Trophoblast cell (in vitro differentiated cells and primary cell): ENCODE measurements at places on chromosomes 7 and 10.

- DNase-seq, result peak; percentile 25
These were observed 159.4 kb upstream of the NAMPT start for GRCh38 chr7:106444068-106444655.

GRCh38 chr10:89120931-89121763, 86.0 kb downstream of the CH25H start:
- peak; percentile 25 for DNase-seq

- no peak for DNase-seq
These were observed 34.8 kb upstream of the PURB start for GRCh38 chr7:44920119-44920518.

DNA sequence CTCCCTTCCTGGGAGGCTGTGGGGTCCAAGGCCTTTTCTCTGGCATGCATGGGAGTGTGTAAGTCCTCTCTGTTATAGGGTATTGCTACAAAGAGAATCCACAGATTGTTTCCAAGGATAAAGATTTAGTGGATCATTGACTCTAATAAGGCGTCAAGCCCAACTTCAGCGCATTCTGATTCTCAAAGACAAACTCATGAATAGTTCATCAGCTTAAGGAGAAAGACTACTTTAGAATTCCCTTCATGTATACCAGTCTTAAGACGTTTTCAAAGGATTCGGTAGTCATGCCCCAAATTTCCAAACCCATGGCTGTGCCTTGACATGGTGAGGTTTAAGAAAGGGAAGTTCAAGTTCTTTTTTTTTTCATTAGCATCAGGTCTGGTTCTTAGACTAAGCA, 46.6 kb upstream of the ABLIM1 start:
- no peak for DNase-seq

GRCh38 chr10:5915451-5915850, 25.4 kb downstream of the FBH1 start:
- no peak for DNase-seq

DNA sequence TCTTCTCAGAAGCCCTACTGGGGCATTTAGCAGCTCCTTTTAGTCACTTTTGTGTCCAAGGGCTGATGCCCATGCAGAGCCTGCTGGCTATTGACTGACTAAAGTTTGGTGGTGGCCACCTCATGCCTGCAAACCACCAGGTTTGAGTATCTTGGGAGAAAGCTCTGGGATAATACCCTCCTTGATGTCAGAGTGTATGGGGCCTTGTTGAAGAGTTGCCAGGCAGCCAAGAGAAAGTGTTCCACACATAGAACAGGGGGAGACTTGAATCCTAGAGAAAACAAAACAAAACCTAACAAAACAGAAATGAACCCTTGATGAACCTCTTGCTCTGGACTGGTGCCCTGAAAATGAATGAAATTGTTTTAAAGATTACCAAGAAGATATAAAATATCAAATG, 1024.6 kb downstream of the SORCS1 start:
- DNase-seq, result no peak

DNA sequence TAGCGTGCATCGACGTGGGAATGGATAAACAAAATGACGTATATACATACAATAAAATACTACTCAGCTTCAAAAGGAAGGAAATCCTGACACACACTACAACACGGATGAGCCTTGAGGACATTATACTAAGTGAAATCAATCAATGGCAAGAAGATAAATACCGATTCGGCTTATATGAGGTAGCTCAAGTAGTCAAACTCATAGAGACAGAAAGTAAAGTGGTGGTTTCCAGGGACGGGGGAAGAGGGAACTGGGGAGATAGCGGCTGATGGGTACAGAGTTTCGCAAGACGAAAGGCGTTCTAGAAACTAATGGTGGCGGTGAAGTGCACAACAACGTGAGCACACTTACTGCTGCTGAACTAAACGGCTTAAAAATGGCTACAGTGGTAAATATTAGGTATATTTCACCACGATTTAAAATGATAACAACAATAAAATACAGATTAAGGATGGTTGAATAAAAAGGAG, 516.7 kb downstream of the PARD3 start:
- no peak for DNase-seq

GRCh38 chr10:101064415-101065030, 2.7 kb downstream of the KAZALD1 start:
- DNase-seq, result no peak

DNA sequence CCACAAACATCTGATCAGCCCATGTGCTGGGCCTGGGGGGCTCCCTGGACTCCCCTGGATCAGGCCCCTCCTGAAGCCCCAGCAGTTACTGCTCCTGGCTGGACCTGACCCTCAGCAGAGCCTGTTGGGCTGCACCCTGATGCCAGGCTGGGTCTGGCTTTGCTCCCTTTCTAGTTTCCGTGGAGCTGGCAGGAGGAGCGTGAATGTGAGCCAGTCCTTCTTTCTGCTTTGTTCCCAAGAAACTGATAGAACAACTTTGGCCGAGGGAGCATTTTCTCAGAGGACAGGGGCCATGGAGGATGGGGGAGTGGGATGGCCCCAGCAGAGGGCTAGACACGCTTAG, 128.2 kb downstream of the NEURL1 start:
- no peak for DNase-seq

DNA sequence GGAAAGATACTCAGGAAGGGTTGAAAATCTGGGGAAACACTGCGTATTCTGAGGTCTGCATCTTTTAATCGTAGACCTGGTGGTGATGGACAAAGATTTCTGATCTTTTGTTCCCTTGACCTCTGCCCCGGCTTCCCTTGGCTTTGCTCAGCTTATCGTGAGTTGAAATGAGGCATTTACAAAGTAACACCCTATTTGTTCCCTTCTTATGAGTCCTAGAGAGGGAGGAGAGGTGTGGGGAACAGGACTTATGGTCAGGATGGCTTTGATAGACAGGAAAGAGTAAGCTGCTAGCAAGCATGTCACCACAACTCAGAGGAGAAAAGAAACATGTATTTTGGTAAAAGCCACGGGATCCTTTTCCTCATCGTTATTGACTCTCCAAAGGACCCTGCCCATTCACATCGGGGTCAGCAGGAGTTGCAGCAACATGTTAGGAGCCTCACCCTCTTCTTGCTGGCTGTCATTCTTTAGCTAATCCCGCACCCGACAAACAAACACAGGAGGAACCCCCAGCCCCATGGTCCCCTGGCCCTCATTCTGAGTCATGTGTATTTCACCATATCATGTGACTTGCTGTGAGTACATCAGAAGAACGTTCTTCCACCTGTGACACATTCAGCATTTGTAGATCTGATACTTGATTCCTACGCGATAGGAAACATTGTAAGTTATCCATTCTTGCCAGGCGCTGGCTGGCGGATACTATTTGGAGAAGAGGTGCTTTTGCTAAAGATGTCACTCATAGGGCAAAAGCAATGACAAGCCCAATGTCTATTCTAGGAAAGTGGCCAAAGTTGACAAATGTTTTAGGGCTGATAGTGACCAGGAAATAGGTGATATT, 170.1 kb downstream of the RTKN2 start:
- DNase-seq, result peak; percentile 85

DNA sequence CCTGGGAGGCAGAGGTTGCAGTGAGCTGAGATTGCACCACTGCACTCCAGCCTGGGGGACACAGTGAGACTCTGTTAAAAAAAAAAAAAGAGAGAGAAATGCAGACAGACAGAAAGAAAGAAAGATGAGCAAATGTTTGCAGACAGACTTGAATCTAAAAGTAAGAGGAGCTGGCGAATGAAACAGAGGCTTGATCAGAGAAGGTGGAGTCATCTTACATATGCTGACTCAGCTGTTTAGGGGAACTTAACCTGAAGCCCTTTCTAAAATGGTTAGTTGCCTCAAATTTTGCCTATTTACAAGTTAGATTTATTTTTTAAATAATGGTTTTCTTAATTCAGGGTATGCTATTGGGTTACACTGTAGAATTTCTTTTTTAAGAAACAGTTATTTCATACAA, 5.4 kb downstream of the FAM171A1 start:
- DNase-seq, result no peak

GRCh38 chr10:122988501-122988900, 8.3 kb downstream of the PSTK start:
- no peak for DNase-seq

DNA sequence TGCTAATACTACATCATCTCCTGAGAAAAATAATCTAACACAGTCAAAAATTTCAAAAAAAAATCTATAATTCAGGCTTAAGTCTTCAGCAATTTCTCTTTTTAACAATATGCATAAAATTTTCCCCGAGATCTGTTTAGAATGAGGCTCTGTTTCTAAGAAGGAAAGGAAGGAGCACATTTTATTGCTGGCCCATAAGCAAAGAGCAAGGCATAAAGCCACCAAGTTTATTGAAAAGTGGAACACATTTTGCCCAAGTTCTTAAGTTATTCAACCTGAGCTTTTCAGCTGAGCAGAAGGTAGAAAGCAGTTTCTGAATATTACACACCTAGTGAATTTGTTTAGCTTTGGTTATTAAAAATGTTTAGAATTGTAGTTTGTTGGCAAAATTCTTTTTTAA, 73.9 kb downstream of the AGMO start:
- DNase-seq, result no peak

- no peak for DNase-seq
These were observed 7.2 kb downstream of the C10orf53 start for GRCh38 chr10:49686651-49687050.

DNA sequence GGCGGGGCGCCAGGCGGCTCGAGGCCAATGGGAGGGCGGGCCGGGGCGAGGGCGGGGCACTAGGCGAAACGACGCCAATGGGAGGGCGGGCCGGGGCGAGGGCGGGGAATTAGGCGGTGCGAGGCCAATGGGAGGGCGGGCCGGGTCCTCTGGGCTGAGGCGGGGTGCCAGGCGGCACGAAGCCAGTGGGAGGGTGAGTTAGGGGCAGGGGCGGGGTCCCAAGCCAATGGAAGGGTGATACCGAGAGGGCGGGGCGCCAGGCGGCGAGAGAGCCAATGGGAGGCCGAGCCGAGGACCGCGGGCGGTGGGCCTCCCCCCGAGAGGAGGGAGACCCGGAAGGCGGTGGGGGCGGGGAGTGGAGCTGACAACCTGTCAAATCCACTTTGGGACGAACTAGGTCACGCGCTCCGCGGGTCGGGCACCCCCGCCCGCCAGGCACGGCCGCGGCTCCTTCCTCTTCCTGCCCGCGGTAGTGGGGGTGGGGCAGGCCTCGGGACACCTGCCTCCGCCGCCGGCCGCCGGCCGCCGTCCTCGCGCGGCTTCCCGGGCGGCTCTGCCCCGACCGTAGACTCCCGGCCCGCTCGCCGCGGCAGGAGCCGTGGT, 28.0 kb upstream of the KMT2C start:
- DNase-seq, result peak; percentile 99

DNA sequence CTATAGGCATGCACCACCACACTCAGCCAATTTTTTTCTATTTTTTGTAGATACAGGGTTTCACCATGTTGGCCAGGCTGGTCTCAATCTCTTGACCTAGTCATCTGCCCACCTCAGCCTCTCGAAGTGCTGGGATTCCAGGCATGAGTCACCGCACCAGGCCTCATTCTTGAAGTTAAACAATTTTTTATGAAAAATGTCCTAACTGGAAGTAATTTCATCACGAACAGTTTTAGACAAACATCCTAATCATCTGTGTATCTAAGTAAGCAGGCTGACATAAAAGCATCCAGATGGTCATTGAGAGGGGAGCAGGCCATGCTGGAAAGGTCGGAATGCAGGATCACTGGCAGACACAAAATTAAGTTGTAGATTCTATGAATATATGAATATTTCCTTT, 269.1 kb downstream of the ZMYND11 start:
- peak; percentile 90 for DNase-seq

DNA sequence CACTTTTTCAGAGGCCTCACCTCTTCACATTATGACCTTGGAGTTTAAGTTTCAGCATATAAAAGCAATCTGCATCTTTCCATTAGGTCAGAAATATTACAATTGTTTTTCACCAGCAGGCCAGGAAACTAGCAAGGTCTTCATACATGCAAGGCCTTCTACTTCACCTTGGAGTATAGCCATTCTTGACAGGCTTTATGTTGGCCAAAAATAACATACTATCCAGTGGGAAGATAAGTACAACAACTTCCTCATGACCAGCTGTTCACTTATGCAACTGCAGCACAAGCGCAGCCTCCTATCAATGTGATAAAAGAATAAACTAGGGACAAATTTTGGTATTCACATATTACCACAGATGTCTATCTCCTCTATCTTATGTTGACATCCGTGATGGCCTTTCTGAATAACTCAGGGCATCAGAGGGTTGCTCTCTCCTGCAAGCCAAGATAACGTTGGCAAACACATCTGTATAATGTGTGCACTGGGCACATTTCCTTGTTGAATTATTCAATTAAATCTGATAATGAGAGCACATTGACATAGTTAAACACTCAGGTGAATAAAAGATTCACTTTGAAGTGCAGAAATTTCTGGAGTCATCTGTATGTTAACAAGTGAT, 239.8 kb downstream of the FZD1 start:
- no peak for DNase-seq

GRCh38 chr7:2159176-2159520, 73.6 kb downstream of the MAD1L1 start:
- no peak for DNase-seq

DNA sequence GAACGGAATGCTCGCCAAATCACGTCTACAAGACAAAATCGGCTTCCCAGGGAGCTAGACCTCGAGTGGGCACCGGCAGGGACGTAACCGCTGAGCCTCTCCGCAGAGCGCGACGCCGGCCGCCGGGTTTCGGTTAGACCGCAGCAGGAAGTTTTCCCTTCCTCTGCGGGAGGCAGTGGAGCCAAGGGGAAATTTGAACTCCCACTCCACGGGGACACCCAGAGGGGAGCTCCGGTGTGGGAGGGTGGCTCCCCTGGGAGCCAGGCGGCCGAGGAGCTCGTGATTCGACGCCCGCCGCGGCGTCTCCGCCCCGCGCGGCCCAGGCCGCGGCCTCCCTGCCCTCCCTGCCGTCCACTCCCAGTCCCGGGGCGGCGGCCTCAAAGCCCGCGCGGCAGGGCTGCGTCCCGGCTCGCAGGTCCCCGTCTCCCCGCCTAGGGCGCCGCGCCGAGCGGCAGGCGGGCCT, 426 bp downstream of the SYPL1 start:
- DNase-seq, result peak; percentile 66

- peak; percentile 74 for DNase-seq
These were observed 31.1 kb downstream of the TRIL start for GRCh38 chr7:28926871-28927597.

GRCh38 chr10:118266098-118266748, 75.9 kb downstream of the FAM204A start:
- no peak for DNase-seq

- no peak for DNase-seq
These were observed 128.7 kb downstream of the TSPAN12 start for GRCh38 chr7:120729245-120729644.

DNA sequence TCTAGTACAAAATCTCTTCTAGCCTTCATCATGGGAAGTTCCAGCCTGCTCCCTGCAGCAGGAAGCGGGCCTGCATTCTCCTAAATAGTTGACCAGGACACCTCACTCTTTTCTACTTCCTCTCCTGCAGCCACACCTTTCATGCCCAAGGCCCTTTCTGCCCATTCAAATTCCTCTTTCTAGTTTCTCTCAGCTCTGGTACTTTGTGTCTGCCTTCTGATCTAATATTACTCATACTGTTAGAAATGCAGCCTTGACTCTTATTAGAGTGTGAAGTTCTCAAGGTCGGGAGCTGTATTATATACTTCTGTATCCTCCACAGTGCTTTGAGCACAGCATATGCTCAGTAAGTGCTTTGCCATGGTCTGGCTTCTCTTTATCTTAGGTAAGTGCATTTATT, 103.1 kb downstream of the PRKCQ start:
- DNase-seq, result no peak

GRCh38 chr10:15211464-15211979, 43.0 kb upstream of the NMT2 start:
- DNase-seq, result no peak
